BE2C (cell line): ENCODE measurements at places on chromosomes 16 and 17.

GRCh38 chr16:642189-643049, 791 bp downstream of the MCRIP2 start:
- peak; percentile 53 for DNase-seq

DNA sequence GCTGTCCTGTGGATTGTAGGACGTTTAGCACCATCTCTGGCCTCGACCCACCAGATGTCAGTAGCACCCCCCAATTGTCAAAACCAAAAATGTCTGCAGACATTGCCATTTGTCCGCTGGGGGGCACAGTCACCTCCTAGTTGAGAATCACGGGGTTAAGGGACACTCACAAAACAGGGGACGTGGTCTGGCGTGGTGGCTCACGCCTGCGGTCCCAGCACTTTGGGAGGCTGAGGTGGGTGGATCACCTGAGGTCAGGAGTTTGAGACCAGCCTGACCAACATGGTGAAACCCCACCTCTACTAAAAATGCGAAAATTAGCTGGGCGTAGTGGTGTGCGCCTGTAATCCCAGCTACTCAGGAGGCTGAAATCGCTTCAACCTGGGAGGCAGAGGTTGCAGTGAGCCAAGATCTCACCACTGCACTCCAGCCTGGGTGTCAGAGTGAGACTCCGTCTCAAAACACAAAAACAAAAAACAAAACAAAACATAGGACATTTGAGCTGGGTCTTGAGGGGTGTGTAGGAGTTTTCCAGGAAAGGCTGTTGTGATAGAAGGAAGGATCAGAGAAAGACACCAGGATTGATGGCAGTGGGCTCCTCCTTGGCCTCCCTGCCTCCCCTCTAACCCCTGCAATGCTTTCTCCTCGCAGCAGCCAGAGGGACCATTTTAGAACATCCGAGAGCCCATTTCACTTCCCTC, 171.8 kb upstream of the GSE1 start:
- no peak for DNase-seq

- no peak for DNase-seq
Observed at GRCh38 chr17:6868582-6868981, 37.1 kb upstream of the TEKT1 start.

GRCh38 chr17:31389657-31390381, 1.7 kb upstream of the RAB11FIP4 start:
- no peak for DNase-seq

DNA sequence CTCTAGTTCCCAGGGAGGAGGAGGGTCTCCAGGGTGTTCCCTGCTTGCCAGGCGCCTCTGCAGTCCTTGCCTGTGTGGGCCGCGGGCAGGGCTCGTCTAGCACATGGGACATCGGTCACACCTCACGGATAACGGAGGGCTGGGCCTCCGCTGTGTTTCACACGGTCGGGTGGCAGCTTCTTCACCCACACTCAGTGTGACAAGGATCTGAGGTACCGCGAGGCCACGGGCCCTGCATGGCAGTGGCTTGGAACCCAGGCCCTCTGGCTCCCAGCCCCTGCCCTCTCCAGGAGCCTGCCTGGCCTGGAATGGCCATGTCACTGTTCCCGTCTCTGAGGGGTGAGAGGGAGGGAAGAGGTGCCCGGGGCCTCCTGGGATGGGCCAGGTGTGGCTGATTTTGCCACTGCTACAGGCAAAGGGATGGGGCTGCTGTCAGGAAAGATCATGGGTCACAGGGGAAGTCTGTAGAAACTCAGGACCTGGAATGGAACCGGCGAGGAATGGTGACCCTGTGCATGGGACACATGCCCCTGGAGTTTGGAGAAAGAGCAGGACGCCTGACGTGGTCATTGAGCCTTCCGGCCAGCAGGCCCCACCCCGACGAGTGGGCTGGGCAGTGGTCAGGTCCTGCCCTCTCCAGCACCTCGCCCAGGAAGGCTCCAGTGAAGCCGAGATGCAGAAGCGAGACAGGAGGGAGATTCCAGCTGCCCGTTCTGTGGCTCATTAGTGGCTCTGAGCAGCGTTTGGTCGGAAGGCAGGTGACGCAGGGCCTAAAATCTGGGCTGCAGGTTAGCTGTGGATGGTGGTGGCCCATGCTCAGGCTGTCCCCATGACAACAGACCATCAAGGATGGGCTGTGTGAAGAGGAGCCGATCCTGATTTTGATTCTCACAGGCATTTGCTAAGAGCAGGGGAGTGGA, 76.5 kb upstream of the GSE1 start:
- no peak for DNase-seq

- no peak for DNase-seq
Observed at GRCh38 chr16:27499659-27500055, 50.1 kb downstream of the GTF3C1 start.

DNA sequence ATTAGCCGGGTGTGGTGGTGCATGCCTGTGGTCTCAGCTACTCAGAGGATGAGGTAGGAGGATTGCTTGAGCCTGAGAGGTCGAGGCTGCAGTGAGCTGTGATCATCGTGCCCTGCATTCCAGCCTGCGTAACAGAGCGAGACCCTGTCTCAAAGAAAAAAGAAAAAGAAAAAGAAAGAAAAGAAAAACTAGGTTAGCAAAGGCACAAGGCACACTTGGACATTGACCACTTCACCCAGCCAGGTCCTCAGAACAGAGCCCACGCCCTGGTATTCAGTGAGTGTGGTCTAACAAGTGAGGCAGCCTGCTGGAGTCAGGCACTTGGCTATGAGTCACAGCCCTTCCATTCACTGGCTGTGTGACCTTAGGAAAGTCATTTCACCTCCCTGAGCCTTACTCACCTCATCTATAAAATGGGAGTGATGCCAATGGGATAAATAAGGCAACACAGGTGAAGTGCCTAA, 10.4 kb downstream of the MILR1 start:
- DNase-seq, result no peak

DNA sequence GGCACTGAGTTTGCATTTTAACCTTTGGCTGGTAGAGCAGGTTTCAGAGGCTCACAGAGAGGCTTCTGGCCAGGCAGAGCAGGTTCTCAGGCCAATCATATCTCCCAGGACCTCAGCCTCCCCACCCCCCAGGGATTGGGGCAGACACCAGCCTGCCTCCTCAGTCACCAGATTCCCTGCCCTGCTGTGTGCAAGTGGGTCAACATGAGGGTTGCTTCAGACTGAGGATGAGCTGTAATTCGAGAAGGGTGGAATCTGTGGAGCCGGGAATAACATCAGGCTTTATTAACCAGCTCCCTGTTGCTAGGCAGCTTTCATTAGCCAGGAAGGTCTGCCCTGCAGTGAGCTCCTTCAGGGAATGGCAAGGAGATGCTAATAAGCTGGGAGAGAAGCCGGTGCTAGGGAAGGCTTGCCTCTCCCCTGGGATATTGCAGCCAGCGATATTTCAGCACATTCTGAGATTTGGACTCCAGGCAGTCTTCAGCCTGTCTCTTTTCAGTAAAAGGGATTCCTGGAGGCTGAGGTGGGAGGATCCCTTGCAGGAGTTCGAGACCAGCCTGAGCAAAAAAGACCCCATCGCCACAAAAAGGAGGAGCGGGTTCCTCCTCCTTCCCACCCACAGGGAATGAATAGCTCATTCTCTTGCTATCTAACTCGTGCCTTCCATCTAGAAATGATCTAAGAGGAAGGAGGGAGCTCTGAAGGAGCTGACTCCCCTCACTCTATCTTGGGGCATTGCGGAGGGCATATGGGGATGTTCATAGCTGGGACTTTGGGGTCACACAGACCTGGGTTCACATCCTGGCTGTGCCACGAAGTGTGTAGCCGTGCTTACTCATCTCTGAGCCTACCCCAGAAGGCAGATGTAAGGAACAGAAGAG, 10.7 kb downstream of the SGSM2 start:
- DNase-seq, result peak; percentile 69

DNA sequence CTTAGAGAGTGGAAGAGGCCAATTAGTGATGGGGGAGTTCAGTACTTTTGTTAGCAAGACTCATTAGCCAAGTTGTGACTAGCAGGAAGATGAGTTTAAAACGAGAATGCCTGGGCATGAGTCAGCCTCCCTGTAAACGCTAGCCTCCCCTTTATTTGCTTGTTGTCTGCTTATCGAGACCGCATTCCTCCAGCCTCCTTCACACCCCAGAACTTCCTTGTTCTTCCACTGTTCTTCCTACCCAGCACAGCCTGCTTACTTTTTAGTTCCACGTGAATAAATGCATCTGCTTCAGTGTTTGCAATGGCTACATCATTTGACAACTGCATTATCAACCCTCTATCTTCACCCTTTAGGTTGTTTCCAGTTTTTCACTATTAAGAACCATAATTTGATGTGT, 20.2 kb upstream of the OR3A1 start:
- no peak for DNase-seq

DNA sequence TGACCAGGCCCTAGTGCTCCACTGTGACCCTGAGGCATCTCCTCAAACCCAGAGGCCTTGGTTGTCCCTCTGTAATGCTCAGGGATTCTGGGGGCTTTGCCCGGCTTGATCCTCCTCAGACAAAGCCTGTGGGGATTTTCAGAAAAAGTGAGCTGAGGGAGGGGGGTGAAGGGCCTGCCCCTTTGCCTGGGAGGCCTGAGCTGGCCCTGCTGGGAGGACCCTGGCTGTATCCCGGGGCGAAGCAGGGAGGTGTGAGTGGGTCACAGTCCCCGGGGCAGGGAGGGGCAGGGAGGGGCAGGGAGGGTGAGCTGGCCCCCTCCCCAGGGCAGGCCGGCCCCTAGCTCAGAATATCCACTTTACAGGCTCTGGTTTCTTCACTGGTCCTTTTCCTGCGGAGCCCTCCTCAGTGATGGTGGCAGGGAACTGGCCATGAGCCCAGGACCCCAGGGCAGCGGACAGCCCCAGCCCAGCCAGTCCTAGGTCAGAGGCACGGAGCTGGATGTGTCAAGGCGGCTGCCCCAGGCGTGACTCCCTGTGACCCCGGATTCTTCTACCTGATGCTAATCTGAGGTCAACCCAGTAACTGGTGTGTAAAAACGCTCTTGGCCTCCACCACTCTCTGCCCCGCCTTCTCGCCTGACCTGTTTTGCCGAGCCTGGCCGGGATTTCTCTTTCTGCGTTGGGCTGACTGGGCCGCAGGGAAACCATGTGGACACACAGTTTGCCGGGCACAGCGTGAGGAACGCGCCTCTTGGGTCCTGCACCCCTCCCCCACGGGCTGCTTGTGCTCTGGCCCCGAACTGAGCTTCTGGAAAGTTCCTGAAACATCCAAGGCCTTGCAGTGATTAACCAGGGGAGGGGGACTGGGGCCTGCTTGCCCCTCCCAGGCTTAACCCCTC, 5.8 kb upstream of the FASN start:
- peak; percentile 28 for DNase-seq

GRCh38 chr17:8956465-8956902, 9.0 kb downstream of the PIK3R5 start:
- no peak for DNase-seq

- DNase-seq, result no peak
Observed at GRCh38 chr17:69597898-69598692, 183.6 kb downstream of the MAP2K6 start.

DNA sequence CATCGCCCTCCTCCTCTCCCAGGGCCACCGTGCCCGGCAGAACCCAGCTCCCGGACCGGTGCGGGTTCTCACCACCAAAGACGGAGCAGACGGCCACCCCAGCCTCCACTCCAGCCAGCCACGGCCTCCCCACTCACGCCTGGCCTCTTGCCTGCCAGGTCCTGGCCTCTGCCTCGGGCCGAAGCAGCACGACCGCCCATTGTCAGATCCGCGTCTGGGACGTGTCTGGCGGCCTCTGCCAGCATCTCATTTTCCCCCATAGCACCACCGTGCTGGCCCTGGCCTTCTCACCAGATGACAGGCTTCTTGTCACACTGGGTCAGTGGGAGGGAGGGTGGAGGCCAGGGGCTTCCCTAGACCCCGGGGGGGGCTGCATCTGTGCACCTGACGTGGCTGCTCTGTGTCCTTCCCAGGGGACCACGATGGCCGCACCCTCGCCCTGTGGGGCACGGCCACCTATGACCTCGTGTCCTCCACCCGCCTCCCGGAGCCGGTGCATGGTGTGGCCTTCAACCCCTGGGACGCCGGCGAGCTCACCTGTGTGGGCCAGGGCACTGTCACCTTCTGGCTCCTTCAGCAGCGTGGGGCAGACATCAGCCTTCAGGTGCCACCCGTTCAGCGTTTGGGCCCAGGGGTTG, 6.6 kb upstream of the RHOT2 start:
- no peak for DNase-seq
